ENCODE measurements at places on chromosomes 2 and 18.

- no peak for DNase-seq
These were observed 31.1 kb downstream of the EPAS1 start for GRCh38 chr2:46328291-46328690.

- no peak for DNase-seq
These were observed 558.9 kb upstream of the FSIP2 start for GRCh38 chr2:185179743-185180142.

- DNase-seq: no peak
These were observed 414.9 kb upstream of the SYT4 start for GRCh38 chr18:43692099-43692690.

- DNase-seq: no peak
These were observed 55.9 kb downstream of the ZFP36L2 start for GRCh38 chr2:43170405-43171105.

GRCh38 chr18:58054041-58054781 is 10.2 kb downstream of the NEDD4L start:
- no peak for DNase-seq

DNA sequence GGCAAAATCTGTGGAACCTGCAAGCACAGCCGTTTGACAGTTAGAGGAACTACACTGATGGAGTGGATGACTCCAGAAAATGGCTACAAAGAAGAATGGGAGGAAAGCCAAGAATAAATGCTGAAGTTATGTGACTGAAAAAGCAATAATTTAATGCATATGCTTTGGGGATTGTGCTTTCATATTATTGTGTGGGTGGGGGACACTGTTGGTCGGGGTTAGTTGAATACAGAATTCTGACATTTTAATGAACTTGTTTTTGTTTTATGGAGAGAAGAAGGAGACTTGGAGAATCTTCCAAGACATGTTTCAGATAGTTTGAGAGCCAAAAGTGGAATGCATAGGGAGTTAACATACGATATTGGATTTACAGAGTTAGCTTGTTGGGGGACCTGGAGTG is 68.5 kb downstream of the NRP2 start:
- no peak for DNase-seq

GRCh38 chr2:38619458-38620164 is 16.9 kb upstream of the HNRNPLL start:
- no peak for DNase-seq

DNA sequence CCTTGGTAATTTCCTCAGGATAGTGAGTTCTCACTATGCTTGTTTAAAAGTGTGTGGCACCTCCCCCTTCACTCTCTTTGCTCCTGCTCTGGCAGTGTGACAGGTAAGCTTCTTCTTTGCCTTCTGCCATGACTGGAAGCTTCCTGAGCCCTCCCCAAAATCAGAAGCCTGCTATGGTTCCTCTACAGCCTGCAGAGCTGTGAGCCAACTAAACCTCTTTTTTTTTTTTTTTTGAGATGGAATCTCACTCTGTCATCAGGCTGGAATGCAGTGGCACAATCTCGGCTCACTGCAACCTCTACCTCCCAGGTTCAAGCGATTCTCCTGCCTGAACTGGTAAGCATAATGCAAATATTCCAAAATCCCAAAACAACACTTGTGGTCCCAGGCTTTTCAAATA is 80.0 kb downstream of the SOWAHC start:
- DNase-seq: no peak

DNA sequence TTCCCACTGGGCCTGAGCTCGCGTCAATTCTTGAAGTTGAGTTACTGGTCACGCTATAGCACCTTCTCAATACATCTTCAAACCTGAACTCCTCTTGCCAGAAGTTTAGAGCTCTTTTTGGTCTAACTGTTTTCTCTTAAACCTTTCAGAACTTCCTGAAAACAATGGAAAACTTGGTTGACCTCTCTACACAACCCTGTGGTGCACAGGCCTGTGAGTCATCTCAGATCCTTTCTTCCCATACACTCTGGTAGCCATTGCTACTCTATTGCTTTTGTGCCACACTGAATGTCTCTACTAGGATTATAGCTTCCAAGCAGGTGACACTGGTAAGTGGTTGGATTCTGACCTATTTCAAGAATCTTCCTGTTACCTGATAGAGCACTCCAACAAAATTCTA is 321.5 kb upstream of the FSIP2 start:
- DNase-seq: no peak

DNA sequence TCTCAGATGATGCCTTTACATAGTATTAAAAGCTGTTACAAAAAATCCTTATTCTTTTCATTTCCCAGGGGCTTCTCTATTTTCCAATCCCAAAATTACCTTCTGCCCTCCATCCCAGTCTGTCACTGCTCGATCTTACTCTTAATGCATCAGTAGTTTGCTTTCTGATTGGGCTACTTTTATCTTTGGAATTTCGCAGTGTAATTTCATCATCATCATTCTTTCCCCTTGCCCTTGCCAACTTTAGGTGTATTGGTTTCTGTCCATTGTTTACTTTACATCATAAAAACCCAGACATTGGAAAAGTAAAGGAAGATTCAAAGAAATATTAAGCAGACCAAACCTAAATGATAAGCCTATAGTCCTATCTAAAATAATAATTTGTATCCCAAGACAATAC is 457.2 kb downstream of the PIK3C3 start:
- DNase-seq: no peak

DNA sequence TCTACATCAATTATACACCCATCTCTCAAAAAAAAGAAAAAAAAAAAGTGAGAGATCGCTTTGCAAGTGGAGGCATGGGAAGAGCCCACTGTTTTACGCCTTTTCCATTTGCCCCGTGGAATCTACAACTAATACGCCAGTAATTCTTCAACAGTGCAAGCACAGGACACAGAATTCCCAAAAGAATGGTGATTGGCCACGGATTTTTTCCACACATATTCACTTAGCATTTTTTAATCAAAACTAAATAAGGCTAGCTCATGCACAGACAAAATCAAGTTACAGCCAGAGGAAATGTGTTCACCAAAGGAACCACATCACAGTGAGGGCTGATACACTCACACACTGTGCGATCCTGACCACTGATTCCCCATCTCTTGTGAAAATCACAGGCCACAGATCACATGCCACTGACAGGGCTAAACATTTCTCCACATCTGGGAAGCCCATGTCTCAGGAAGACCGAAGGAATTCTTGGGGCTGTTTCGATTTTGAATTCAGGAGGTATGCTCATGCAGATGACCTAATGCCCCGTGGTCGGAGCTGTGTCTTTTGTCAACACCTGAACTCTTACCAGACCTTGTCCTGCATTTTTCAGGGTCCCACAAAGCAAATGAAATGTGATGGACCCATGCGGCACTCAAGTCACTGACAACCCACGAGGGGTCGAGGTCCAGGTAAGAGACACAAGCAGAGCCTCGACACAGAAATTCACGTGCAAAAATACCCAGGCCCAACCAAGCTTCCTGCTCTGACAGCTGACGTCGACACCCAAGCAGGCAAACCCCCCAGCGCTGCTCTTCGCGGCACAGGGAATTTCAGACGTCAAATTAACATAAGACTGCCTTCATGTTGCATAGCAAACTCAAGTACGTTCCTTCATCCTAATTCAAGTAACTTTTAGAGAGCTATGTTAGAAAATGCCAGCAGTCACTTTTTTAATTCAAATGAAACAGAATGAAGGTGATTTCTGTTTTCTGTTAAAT is 69.6 kb downstream of the ZNF516 start:
- DNase-seq: no peak

- DNase-seq: no peak
These were observed 4.0 kb downstream of the SLC14A2 start for GRCh38 chr18:45619062-45619825.

Measured in right kidney (tissue), 9 donors.